ENCODE measurements at places on chromosomes 1 and 21.

DNA sequence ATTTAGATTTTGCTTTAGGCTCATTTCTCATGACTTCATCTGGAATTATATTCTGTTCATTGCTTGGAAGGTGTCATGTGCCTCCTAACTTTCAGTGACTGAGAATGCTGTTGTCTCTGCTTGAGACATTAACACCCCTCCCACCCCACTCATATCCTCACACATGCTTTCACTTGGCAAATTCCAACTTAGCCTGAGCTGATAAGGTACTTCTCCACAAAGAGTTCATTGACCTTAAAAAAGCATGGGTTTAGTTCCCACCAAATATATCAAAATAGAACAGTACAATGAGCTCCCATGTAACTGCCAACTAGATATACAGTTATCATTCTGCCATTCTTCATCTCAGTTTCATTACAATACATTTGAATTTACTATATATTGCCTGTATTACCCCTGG, 576.5 kb upstream of the ADGRL2 start:
- no peaks in the 10 kb centered on the region for H3K4me1 ChIP-seq
- no peaks in the 10 kb centered on the region for H3K27me3 ChIP-seq
- H3K36me3 ChIP-seq: no peaks in the 10 kb centered on the region
- DNase-seq: no peak

DNA sequence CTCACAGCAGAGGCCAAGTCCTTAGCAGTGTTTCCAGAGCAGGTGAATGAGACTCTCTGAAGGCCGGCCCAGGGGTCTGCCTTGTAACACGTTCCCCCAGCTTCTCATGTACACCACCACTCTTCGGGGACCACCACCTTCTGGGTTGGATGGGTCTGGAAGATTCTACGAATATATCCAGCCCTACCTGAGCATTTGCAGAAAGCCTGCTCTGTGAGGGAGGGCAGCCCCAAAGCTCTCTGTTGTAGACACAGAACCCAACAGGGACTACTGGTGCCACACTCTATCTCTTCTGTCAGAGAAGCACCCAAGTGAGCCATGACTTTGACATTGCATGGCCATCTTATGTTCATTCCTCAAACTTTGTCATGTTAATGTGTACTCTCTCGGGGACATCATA, 61.8 kb downstream of the CD247 start:
- H3K4me3 ChIP-seq: peak overlapping the region; percentile 81
- H3K36me3 ChIP-seq: peaks cover 41% of the 10 kb centered on the region
- DNase-seq: no peak
- H3K4me1 ChIP-seq: peaks cover 56% of the 10 kb centered on the region

GRCh38 chr1:7565099-7565750, 205.9 kb upstream of the VAMP3 start:
- no peak overlapping the region for H3K4me3 ChIP-seq
- no peaks in the 10 kb centered on the region for H3K4me1 ChIP-seq
- H3K36me3 ChIP-seq: no peaks in the 10 kb centered on the region
- H3K27me3 ChIP-seq: no peaks in the 10 kb centered on the region
- no peak for DNase-seq
- H3K27ac ChIP-seq: no peak overlapping the region

- no peaks in the 10 kb centered on the region for H3K27me3 ChIP-seq
- H3K36me3 ChIP-seq: peaks cover under 1% of the 10 kb centered on the region
- no peak overlapping the region for H3K4me3 ChIP-seq
Observed at GRCh38 chr1:54108156-54108555, 44.6 kb downstream of the CDCP2 start.

DNA sequence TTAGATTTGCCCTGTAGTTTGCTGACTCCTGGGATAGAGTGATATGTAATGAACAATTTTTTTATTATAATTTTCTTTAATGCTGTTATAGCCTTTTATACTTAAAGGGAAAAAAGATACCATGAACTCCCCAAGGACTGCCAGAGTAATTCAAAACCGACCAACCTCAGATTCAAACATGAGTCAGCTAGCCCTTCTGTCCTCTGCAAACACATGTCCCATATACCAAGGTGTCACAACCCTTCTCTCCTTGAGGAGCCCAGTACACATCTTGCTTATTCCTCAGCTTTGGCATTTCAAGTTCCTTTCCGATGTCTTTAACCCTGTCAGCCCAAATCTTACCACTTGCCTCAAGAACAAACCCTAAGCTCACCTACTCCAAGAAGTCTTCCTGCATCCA, 184.9 kb downstream of the KCNH1 start:
- no peaks in the 10 kb centered on the region for H3K4me1 ChIP-seq
- H3K27ac ChIP-seq: peak overlapping the region; percentile 23
- DNase-seq: no peak
- no peaks in the 10 kb centered on the region for H3K36me3 ChIP-seq
- H3K4me3 ChIP-seq: no peak overlapping the region

- no peak for DNase-seq
- H3K4me3 ChIP-seq: no peak overlapping the region
- no peaks in the 10 kb centered on the region for H3K36me3 ChIP-seq
- no peak overlapping the region for H3K27ac ChIP-seq
- no peaks in the 10 kb centered on the region for H3K4me1 ChIP-seq
Observed at GRCh38 chr1:227445092-227445674, 118.2 kb upstream of the ZNF678 start.

DNA sequence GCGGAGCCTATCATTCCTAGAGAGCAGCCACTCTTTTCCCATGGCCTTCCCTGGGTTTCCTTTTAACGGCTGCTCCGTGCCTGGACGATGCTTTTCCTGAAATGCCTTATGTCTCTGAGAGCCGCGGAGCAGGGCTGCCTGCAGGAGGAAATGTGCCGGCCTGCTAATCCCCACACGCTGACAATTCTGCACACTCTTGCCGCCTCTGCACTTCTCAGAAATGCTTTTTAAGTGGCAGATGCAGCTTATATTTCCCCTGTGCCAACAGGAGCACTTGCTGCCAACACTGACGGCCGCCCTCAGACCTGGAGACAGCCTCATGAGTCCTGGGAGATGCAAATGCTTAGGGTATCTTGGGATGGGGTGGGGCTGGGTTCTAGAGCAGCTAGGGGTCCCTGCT, 253.2 kb downstream of the GRIK3 start:
- no peak for DNase-seq
- H3K4me1 ChIP-seq: no peaks in the 10 kb centered on the region
- no peaks in the 10 kb centered on the region for H3K27me3 ChIP-seq
- H3K27ac ChIP-seq: no peak overlapping the region

- H3K4me3 ChIP-seq: peak overlapping the region; percentile 11
- peaks cover 31% of the 10 kb centered on the region for H3K4me1 ChIP-seq
- peaks cover 5% of the 10 kb centered on the region for H3K27me3 ChIP-seq
- peak; percentile 53 for DNase-seq
- peak overlapping the region; percentile 65 for H3K27ac ChIP-seq
Observed at GRCh38 chr1:30191154-30191702, 532.2 kb downstream of the MATN1 start.

DNA sequence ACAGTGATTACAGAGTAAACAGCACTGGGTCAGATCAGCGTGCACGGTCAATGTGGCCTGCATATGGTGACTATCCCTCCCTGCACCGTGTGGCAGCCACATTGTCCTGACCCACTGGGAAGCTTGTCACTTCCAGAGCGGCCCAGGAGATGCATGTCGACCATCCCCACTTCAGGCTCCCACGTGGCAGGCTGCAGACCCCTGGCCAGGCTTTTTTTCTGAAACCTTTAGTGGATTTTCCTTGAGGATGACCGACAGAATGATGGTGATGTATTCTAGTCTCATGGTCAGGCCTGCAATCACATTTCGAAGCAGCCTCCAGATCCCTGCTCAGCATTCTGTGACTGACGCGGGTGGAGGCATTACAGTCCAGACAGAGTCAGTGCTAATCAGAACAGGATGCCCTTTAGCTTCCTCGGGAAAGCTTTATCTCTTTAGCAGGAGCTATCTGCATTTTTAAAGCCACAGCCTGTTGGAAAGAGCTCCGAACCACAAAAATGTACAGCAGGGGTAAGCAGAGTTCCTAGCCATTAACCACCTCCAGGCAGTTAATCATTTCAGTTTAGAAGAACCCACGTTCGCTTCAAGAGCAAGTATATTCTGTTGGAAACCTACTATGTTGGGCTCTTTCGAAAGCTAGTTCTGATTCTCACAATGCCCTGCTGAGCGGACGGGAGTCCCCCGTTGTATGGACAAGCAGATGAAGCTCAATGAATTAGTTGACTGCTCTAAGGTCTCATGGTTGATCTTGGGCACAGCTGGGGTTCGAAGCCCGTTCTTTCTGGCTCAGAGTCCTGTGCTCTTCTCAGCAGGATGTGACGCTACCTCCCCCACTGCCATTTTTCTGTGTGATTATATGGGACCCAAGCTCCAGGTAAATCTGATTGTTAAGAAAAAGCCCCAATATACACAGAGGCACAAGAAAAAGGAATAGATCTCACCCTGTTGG, 56.5 kb downstream of the IRF2BP2 start:
- H3K27me3 ChIP-seq: peaks cover 4% of the 10 kb centered on the region
- no peak for DNase-seq
- no peak overlapping the region for H3K4me3 ChIP-seq
- no peaks in the 10 kb centered on the region for H3K36me3 ChIP-seq
- no peak overlapping the region for H3K27ac ChIP-seq
- H3K4me1 ChIP-seq: peaks cover 4% of the 10 kb centered on the region

DNA sequence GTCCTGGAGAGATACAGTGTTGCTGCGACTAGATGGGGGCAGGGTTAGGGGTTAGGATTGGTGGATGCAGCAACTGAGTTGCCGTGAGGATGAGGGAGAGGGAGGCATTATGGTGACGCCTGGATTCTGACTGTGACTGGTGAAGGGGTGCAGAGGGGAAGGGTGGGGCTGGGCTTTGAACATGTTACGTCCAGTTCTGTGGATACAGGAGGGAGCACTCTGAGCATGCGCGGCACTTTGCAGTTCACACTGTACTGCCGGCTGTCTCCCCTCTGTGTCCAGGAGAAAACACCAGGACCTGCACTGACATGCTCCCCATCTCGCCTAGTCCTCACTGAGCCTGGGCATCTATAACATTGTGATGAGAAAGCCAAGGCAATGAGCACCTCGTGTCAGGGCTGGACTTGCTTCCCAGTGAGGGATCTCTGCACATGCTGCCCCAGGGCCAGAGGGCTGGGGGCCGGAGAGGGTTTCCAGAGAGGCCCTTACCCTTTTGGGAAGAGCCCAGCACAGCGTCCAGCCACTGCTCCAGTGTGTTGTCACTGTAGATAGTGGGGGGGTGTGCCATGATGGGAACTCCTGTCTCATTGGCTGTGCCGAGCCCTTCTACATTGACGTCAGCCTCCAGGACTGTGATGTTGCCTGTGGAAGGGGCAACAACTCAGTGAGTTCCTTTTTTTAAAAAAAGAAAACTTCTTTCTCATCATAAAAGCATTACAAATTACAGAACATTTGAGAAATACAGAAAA, 7.6 kb downstream of the FAM151A start:
- H3K4me1 ChIP-seq: no peaks in the 10 kb centered on the region
- DNase-seq: no peak
- H3K36me3 ChIP-seq: no peaks in the 10 kb centered on the region
- no peak overlapping the region for H3K27ac ChIP-seq
- no peak overlapping the region for H3K4me3 ChIP-seq

- H3K27ac ChIP-seq: no peak overlapping the region
- no peak for DNase-seq
- H3K4me3 ChIP-seq: no peak overlapping the region
- H3K27me3 ChIP-seq: no peaks in the 10 kb centered on the region
- no peaks in the 10 kb centered on the region for H3K36me3 ChIP-seq
Observed at GRCh38 chr1:16617778-16618580, 4.6 kb upstream of the NBPF1 start.

- DNase-seq: no peak
- H3K4me3 ChIP-seq: no peak overlapping the region
- H3K4me1 ChIP-seq: peaks cover 60% of the 10 kb centered on the region
- H3K27me3 ChIP-seq: no peaks in the 10 kb centered on the region
Observed at GRCh38 chr1:91011726-91012125, 10.1 kb downstream of the ZNF644 start.

GRCh38 chr1:179828554-179829110, 49.0 kb downstream of the TOR1AIP2 start:
- DNase-seq: no peak
- H3K27me3 ChIP-seq: peaks cover 2% of the 10 kb centered on the region
- no peak overlapping the region for H3K27ac ChIP-seq
- H3K4me1 ChIP-seq: peaks cover 22% of the 10 kb centered on the region
- no peak overlapping the region for H3K4me3 ChIP-seq
- H3K36me3 ChIP-seq: no peaks in the 10 kb centered on the region

DNA sequence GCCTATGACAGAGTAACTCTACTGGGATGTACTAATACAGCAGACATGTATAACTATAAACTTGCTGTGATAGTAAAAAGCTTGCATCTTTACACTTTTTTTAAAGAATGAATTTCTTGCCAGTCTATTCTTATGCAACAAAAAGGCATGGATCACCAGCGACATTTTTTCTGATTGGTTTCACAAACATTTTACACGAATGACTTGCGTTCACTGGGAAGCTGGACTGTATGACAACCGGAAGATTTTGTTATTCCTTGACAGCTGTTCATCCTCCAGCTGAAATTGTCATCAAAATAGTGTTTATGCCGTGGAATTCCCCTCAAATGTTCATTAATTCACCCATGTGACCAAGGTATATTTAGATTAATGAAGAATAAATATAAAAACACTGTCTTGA, 131.0 kb downstream of the XPR1 start:
- H3K27me3 ChIP-seq: no peaks in the 10 kb centered on the region
- no peak overlapping the region for H3K4me3 ChIP-seq
- H3K27ac ChIP-seq: no peak overlapping the region
- peaks cover 2% of the 10 kb centered on the region for H3K36me3 ChIP-seq
- no peaks in the 10 kb centered on the region for H3K4me1 ChIP-seq

DNA sequence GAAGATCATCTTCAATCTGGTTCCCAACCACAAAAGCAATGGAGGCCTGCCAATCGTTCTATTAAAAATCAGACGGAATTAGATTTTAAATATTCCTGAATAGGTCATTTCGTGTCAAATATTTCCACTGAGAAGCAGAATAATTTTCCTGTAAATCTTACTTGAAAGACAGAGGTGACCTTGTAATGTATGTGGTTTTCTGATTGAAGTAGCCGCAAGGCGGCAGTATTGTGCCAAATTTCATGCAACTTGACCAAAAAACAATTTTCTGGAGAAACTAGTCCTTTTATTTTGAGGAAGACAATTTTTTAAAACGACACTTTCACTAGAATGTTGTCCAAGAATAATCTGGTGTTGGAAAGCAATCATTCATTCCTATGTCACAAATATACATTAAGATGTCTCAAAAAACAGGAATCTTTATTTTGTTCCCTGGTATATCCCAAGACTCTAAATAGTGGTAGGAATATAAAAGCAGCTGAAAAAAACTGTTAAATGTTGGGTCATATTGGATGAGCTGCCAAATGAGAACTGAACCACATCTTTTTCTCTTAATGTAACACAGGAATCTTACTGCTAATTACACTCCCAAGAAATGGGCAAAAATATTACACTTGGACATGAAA, 33.6 kb downstream of the SPAG17 start:
- DNase-seq: no peak
- H3K27ac ChIP-seq: no peak overlapping the region
- no peaks in the 10 kb centered on the region for H3K4me1 ChIP-seq
- no peak overlapping the region for H3K4me3 ChIP-seq
- H3K27me3 ChIP-seq: no peaks in the 10 kb centered on the region

GRCh38 chr1:194624833-194625232, 1438.4 kb upstream of the B3GALT2 start:
- no peak overlapping the region for H3K27ac ChIP-seq
- DNase-seq: no peak
- H3K27me3 ChIP-seq: no peaks in the 10 kb centered on the region
- H3K4me3 ChIP-seq: no peak overlapping the region

GRCh38 chr1:60133000-60133673, 59.6 kb upstream of the C1orf87 start:
- no peaks in the 10 kb centered on the region for H3K36me3 ChIP-seq
- H3K27me3 ChIP-seq: no peaks in the 10 kb centered on the region
- H3K4me3 ChIP-seq: no peak overlapping the region
- no peaks in the 10 kb centered on the region for H3K4me1 ChIP-seq
- DNase-seq: no peak

Data from activated T-helper 1 cell treated with anti-CD3 and anti-CD28 coated beads, Interleukin-12 subunit alpha, Interleukin-12 subunit beta, Interleukin-2, Interleukin-4 antibody, amounts not matched to agents 30 ng/mL and 10 ng/mL and 1 ng/mL, durations not matched to agents 14 hours and 24 hours and 36 hours (primary cell).